GM19239 (cell line): ENCODE measurements at places on chromosomes 1 and 21.

- DNase-seq = no peak
These were observed 69.0 kb downstream of the HMCN1 start for GRCh38 chr1:185803241-185803640.

- DNase-seq = no peak
These were observed 158.3 kb downstream of the PLXNA2 start for GRCh38 chr1:208085655-208086515.

GRCh38 chr1:7585216-7585907 lies 185.7 kb upstream of the VAMP3 start:
- DNase-seq = no peak

GRCh38 chr1:52055066-52055865 lies at the start of gene TXNDC12:
TSS of gene TXNDC12 (minus strand) at chr1:52055191. CDS start at chr1:52055096, 95 bp downstream.
- DNase-seq = no peak

- DNase-seq = no peak
These were observed 14.3 kb downstream of the G0S2 start for GRCh38 chr1:209689477-209689876.

GRCh38 chr1:213443415-213443814 lies 392.4 kb downstream of the RPS6KC1 start:
- DNase-seq = no peak

- peak; percentile 79 for DNase-seq
These were observed at the start of gene PPOX for GRCh38 chr1:161165742-161166668. TSS of gene PPOX (plus strand) at chr1:161166426. CDS start at chr1:161166848, 422 bp downstream.

- DNase-seq = no peak
These were observed 534.9 kb upstream of the USP24 start for GRCh38 chr1:55749975-55750627.

DNA sequence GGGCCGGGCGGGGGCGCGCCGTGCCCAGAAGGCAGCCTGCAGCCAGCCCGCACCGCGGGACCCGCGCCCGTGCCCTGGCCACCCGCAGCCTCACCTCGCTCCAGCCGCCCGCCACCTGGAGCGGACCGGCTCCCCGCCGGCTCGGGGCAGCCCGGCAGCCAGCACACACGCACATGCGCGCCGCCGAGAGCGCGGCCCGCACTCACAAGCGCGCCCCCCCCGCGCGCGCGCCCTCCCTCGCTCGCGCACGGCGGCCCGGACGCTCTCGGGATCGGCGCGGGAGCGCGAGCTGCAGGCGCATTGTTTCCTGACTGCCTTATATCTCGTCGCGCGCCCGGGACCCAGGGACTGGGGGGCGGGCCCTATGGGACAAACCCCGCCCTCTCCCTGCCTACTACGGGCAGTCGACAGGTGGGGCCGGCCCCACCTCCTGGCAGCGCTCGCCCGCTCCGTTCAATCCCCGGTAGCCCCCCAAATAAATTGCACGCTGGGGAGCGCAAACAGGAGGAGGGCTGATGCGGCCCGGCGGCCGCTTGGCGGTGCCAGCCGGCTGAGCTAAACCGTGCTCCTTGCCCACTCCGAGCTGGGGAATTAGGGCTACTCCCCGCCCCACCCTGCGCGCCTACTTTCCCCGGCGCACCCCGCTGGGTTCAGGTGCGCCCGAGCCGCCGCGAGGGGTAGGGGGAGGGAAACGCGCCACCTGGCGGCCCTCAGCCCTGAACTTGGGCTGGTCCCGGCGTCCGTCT lies at the start of gene MYCL:
Gene MYCL (minus strand): TSS at position 204 of the 746 bp plus-strand sequence. CDS start 483 bp downstream, outside the sequence.
- peak; percentile 84 for DNase-seq

- no peak for DNase-seq
These were observed 50.5 kb downstream of the EYA3 start for GRCh38 chr1:28037946-28038345.

DNA sequence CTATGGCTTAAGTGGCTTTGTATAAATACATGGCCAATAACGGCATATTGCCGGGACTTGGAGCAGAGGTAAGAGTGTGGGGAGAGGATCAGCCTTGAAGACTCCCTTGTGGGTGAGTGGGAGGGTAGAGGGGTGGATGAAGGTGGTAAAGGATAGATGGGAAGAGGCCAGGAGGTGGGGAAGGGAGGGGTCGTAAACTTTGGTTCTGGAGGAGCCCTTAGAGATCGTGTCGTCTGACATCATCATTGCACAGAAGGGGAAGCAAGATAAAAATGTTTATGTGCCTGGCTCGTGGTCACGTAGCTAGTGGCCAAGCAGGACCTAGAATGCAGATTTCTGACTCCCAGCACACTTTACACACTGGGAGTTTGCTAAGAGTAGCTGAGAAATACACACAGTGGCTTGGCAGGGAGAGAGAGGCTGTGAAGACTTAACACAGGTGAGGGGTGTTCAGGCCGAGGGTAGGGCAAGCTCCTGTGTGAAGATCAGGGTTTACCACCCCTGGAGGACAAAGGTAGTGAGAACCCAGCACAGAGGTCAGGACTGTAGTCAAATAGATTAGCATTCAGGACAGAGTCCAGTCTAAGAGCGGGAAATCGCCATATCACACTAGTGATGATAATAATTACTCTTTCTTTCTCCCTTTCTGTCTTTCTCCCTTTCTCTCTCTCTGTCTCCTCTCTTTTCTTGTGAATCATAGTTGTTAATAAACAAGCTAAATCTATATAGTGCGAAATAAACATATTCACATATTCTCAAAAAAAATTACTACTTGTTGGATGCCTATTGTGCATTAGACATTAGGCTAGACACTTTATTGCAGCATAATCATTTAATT lies 75.5 kb downstream of the LRRC8D start:
- DNase-seq = no peak

GRCh38 chr1:33429856-33430691 lies 821 bp downstream of the PHC2 start:
- no peak for DNase-seq

DNA sequence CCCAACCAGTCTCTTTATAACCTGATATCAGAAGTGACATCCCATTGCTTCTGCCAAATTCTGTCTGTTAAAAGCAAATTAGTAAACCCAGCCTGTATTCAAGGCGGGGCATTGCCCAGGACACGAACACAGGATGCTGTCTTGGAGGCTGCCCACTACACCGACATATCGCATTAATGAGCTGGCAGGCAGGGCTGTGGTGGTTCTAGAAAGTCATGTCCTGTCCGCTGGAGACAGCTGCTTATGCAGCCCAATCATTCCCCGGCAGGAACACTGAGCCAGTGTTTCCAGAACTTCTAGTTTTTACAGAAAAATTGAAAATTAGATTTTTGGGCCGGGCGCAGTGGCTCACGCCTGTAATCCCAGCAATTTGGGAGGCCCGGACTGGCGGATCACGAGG lies 19.3 kb downstream of the C1orf167 start:
- no peak for DNase-seq

DNA sequence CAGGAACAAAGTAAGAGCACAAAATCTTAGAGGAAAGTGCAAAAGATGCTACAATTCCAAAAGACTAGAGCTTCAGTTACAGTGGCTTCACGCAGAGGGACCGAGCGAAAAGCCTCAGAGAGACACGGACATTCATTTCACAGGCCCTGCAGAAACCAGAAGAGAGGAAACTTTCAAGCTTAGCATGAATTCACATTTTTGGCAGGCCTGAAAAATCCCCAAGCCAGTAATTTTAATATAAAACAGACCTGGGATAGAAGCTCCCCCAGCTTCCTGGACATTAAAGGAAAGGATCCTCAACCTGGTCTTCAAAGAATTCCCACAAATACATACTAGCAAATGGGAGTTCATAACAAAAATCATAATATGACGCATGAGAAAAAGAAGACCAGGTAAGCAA lies 66.2 kb downstream of the HSF2BP start:
- no peak for DNase-seq

DNA sequence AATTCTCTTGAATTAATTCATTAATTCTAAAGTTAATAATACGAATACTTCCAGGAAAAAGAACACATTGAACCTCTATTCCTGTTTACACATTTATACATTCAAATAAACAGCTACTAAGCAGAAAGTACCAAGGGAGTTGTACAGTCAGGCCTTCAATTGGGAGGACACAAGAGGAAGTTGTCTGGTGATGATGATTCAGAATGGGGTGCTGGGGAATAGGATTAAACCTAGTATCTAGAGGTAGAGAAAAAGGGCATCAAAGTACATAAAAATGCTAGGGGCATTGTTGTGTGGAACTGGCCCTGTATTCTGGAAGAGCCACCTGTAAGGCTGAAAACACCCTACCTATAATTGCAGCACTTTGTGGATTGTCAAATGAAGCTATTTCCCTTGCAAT lies 71.7 kb upstream of the MROH9 start:
- DNase-seq = no peak

DNA sequence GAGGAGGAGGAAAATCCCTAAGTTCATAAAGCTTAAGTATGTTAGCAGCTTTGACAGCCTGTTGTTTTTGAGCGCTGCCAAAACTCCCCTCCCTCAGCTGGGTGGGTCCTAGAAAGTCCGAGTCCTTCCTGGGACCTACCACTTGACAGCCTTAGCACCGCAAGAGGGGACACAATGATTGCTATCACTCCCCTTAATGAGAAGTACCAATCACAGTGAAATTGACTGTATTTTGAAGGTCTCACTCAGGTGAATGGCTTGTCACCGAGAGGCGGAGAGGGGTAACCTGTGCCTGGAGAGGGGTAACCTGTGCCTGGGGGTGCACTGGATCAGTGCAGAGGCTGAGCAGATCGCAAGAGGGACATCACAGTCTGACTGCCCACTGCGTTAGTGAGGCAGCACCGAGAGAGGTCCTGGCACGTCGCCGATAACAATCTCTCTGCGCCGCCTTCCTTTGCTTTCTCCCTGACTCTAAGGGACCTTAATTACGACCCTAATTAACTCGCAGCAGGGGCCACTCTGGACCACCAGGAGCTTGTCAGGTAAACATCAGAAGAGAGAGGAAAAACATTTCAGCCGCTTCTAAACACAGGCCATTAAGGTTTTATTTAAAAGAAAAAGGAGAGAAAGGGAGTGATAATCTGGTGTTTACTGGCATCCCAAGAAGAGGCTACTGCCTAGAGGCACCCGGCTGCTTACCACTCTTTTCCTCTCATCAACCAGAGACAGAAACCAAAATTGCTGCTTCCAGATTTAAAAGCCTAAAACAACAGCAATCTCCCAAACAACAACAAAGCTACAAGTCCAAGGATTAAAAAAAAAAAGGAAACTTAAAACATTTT lies 25.7 kb upstream of the KCNK1 start:
- no peak for DNase-seq

DNA sequence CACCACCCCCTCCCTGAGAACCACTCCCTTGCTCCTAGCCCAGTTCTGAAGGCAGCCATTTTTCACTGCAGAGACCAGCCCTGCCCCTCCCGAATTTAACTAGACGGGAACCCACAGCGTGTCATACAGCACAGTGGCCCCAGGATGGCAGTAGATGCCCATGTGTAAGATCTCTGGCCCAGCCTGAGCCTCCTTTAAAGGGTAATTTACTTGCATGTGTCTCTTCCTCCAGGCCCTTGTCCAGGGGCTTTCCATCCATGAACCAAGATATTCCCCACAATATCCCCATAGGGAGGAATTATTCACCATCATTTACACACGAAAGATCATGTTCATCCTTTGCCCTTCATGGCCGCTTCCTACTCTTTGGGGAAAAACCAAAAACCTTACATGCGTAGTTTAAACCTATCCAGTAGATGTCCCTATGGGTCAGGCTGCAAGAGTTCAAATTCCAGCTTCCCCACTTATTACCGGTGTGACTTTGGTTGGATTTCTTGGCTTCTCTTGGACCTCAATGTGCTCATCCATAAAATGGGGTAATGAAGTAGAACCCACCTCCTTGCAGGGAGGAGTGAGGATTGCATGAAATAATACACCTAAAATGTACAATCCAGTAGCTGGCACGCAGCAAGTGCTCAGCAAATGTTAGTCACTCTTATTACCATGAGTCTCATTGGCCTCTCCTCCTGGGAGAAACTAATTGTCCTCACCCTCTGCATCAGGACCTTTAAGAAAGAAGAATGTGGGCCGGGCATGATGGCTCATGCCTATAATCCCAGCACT lies 4.0 kb upstream of the LACTBL1 start:
- peak; percentile 56 for DNase-seq

DNA sequence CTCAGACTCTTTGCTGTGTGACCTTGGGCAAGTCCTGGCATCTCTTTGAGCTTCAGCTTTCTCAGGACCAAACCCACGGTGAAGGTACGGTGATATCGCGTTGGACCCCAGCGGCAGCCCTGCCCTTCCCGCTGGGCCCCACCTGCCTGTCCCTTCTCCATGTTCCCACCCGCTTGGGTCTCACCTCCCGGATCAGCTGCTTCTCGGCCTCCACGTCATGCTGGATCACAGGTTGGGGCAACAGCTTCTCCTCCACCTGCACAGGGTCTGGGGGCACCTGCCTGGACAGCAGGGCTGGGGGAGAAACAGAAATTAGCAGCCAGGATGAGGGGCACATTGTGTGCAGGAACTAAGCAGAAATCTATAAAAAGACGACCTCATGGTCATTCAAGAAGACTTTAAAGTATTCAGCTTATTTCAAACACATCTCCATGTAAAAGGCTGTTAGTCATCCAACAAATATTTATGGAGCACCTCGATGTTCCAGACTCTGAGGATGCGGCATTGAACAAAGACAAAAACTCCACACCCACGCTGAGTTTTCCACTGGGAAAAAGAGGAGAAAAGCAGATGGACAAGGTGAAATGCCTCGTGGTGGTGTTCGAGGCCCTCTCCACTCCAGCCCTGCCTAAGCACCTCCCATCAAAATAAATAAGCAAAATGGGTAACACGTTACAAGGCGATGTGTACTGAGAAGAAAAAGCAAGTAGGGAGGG lies 19.5 kb downstream of the KIF17 start:
- no peak for DNase-seq

- no peak for DNase-seq
These were observed 164.3 kb downstream of the GRIK1 start for GRCh38 chr21:29775462-29775861.

DNA sequence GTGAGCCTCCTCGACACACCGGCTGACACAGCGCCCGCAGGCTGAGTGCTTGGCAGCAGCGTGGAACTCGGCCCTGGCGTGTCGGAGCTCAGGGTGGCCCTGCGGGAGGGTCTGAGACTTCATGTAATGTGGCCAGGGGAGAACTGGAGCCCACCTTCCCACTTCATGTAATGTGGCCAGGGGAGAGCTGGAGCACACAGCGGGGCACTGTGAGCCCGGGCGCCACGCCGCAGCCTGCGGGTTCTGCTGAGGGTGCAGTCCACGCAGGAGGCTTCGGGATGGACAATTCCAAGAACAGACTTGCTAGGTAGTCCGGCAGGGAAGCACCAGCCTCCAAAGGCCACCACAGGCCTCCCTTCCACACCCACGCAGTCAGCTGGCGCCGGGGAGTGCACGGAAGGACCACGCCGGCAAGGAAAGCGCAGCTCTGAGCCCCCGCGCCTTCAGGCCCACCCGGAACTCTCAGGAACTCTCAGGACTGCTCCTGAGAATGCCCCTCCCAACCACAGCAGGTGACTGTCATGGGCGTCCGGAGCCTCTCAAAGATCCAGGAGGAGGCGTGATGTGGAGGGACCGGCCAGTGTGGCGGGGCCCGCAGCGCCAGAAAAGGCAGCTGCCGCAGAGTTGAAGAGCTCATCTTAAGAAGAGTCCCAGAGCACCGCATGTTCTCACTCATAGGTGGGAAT lies 19.3 kb upstream of the ADARB1 start:
- DNase-seq = no peak
